Calu3 (cell line): ENCODE measurements at places on chromosomes 7 and 10.

DNA sequence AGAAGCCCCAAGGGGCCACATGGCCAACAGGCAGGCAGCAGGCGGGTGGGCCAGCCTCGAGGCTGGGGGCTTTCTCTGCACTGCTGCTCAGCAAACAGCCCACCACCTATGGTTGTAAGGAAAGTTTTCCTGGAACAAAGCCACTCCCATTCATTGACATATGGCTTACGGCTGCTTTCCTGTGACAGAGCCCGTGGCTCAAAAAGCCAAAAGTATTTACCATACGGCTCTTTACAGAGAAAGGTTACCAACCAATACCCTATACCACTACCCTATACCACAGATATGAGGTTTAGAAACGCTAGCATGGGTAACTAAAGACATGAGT lies 152.7 kb downstream of the MAD1L1 start:
- no peak for DNase-seq

DNA sequence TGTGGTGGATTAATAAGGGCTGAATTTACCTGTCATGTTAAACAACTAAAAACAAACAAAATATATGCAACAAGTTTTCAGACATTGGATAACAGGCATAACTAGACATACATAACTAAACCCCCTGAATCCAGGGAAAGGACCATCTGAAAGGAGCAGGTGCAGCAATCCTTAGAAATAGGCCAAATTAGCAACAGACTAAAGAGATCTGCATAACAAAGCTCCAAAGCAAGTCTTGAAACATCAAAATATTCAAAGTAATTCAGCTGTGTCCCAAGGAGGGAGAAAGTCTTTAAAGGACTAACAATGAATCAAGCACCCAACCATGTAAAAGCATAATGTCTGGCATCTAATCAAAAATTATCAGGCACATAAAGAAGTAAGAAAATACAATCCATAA lies 475.1 kb downstream of the GRID1 start:
- no peak for DNase-seq

DNA sequence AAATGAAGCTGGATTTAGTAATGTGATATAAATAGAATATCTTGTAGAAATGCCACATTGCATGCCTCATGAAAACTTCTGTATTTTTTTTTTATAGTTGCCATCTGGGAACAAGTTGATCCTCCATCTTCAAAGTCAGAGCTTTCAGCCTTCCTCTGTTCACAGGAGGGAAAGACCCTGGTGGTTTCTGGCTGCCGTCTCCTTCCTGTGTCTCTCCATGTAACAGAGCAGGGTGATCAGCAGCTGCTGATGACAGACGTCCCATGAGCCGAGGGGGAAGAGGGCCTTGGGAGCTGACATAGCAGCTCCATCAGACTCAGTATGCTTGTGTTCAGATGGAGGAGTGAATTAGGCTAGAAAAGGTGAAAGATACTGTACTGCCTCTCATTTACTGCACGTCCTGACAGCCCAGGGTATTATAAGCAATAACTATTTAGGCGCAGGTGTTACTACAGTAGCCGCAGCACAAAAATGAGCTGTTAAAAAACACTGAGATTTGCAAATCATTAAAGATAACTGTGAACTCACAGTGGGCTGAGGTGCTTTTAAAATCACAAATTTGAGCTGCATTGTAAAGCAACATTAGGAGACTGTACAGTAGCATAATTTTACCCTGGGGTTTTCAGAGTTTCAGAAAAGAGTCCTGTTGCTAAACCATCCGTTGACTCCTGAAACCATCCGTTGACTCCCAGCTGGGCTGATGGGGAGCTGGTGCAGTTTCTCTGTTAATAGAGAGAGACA lies 103.3 kb downstream of the CFAP58 start:
- no peak for DNase-seq

DNA sequence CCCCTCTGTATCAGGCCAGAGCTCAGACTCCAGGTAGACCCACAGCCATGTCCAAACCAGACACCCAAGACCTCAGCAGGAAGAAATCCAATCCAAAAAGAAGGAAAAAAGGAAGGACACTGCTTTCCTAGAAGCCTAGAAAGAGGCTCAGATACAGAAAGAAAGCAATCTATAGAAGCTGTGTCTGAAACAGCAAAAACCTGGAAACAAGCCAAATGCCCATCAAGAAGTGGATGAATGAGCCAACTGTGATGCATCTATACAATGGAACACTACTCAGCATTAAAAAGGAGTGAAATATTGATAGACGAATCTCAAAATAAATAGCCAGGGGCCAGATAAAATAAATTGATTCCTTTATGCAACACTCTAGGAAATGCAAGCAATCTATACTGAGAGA lies 31.6 kb downstream of the GRB10 start:
- no peak for DNase-seq

- no peak for DNase-seq
Measured at GRCh38 chr10:24958091-24958720, 5.8 kb upstream of the PRTFDC1 start.

DNA sequence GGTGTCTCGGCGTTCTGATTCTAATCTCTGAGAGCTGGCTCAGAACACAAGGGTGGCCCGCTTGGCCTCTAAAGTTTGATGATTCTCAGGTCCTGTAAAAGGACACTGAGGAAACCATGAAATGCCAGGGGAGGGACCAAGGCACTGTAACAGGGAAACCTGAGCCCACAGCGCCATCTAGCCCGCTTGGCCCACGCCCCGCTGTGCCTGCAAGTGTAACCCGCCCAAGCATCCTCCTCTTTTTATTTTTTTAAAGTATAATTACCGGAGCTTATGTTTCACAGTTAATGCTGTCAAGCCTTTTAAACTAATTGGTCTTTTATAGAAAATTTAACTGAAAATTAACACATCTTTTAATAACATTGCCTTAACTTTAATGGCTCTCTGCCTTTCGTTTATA lies 734.7 kb downstream of the KCNMA1 start:
- DNase-seq, result peak; percentile 48

- DNase-seq, result no peak
Measured at GRCh38 chr10:131018886-131019500, 292.5 kb downstream of the TCERG1L start.

- no peak for DNase-seq
Measured at GRCh38 chr10:55019439-55019838, 218.4 kb upstream of the PCDH15 start.

DNA sequence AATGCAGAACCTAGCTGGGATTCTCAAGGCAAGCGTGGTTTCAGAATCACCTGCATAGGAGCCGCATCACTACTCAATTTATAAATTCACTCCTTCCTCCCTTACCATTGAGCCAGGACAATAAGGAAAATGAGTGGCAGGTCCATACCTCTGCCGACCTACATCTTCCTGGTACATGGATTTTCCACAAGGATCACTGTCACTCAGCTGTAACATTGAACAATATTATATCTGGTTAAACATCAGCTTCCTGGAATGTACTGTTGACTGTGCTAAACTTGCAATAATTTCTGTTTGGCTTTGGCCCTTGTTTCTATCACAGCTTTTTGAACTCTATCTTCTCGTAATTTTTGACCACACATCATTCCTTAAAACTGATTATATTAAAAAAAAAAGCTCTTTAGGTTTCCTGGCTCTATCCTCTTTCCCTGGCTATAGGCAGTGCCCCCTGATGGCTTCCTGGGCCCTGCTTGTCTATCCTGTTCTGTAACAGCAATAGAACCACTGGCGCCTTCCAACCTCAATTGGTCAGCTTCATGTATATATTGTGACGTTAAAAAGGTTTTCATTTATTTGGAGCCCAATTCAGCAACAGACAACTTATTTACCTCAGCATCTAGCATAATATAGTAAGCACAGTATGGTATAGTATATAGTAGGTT lies 59.2 kb downstream of the RNLS start:
- DNase-seq, result no peak

DNA sequence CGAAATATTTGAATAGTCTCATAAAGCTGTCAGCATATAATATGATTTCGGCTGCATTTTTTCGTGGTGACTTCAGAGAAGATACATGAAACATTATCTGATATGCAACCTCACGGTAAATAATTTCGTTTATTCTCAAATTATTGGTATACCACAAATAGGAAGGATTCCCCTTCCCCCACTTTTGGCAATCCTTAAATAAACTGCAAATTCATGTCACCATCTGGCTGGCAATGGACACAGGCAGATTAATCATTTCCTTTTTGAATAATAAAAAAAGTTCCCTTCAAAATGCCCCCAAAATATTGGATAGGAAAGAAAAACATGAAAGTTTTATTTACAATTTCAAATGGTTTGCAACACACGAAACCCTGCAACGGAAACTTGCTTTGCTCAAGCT lies 234.5 kb upstream of the MEOX2 start:
- no peak for DNase-seq

GRCh38 chr10:44178281-44178680 lies 206.6 kb downstream of the CXCL12 start:
- DNase-seq, result no peak

DNA sequence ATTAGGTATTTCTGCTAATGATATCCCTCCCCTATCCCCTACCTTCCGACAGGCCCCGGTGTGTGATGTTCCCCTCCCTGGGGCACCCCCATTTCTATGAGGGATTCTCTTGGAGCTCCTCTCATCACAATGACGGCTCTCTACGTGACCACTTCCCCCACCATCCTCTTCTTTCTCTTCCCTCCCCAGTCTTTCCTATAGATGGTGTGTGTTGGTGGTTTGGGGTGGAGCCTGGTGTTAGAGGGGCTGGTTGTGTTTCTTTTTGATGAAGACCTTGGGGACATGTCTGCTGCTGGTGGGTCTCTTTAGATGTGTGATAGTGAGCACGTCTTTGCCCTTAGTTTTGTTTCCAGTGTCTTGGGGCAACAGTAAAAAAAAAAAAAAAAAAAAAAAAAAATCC lies 28.6 kb downstream of the RPS24 start:
- DNase-seq, result no peak

DNA sequence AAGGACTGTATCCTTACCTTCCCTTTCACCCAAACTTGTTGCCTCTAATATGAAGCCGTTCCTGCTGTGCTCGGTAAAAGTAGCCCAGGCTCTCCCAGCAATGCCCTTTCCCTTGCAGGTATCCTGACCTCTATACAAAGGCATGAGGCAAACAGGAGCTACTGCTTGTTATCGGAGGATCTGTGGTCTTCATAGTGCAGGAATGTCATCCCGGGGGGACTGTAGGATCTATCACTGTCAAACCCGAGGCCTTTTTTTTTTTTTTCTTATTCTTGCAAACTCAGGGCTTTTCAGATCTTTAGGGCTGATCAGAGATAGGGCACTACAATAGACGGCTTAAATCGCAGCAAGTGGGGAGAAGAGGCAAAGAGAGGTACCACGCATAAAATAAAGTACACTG lies 1206.6 kb downstream of the TYW1 start:
- DNase-seq, result no peak

DNA sequence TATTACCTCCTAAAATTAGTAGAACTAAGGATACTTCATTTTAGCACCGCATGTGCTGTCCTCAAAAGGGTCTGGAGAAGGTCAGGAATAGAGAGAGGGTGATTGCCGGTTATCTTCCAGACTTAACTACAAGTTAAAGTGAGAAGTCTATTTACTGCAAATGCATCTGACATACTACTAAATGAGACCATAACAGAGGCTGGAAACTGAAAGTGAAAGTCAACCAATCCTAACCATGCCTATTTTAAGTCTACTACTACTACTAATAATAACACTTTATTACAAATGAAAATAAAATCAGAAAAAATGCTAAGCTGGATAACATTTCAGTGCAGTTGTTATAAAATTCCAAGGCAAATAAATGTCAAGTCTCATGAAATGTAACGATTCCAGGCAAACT lies 244.7 kb downstream of the KIF20B start:
- no peak for DNase-seq

DNA sequence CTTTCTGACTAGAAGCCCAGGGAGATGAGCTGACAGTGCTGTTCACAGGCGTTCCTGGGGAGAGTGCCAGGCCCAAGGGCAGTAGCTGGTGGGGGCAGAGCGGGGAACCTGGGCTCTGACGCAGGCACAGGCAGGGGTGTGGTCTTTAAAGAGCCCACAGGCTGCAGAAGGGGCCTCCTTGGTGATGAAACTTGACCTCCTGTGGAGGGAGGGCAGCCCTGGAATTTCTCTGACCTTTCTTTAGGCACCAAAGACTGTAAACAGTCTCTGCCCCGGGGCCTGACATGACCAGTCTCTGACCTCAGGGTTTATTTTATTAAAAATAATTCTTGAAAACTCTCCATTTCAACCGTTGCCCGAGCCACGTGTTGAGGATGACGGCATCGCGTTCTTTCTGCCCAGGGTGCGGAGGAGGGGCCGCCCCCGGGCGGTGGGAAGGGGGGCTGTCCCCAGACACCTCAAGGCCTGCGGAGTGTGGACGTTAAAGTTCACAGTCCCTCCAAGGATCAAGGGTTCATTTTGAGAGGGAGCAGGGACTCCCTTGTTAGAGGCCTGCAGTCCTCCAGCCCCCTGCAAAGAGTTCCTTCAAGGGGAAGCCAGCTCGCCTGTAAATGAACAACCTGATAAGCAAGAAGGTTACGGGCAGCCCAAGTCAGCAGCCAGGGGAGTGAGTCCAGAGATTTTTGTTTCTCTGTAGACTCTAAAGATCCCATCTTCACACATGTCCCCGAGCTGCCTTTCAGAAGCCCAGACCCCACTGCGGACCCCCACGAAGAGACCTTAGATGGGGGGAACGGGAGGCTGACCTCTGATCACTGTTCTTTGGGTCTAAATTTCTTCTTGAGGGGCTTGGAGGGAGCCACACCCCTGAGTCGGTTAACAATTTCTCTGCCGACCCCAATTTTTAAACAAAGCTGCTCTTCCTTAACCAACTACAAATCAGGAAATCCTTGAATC lies 128.9 kb downstream of the VIPR2 start:
- no peak for DNase-seq

DNA sequence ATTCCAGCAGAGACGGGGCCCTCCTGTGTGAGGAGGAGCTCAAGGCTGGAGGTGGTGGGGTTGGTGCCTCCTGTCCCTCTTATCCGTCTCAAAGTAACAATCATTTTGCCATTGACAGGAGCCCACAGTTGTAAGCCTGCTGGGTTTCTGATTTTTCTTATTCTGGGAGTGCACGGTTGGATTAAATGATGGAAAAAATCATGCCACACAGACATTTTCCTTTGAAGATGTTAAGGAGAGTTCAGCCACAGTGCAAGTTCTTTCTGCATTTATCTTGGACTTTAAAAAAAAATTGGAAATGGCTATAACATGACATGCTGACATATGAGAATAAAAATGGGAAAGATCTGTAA lies 8.4 kb upstream of the LYZL1 start:
- DNase-seq, result no peak

DNA sequence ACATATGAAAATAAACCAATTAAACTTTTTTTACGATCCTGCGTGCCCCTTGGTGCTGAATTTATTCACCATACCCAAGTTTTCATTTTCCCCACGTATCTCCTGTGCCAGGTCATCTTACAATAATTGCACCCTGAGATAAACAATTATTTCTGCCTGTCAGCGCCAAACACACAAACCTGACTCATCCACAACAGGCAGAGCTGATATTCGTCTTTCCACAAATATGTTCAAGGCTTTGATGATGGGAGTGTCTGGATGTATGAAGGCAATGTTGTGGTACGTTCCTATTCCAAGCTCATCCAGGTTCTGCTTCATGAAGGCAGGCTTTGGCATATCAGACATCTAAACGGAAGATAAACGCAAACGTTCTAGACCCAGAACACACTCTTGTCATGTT lies 45.8 kb upstream of the RHEB start:
- no peak for DNase-seq
